ENCODE measurements at places on chromosomes 2 and 18.

DNA sequence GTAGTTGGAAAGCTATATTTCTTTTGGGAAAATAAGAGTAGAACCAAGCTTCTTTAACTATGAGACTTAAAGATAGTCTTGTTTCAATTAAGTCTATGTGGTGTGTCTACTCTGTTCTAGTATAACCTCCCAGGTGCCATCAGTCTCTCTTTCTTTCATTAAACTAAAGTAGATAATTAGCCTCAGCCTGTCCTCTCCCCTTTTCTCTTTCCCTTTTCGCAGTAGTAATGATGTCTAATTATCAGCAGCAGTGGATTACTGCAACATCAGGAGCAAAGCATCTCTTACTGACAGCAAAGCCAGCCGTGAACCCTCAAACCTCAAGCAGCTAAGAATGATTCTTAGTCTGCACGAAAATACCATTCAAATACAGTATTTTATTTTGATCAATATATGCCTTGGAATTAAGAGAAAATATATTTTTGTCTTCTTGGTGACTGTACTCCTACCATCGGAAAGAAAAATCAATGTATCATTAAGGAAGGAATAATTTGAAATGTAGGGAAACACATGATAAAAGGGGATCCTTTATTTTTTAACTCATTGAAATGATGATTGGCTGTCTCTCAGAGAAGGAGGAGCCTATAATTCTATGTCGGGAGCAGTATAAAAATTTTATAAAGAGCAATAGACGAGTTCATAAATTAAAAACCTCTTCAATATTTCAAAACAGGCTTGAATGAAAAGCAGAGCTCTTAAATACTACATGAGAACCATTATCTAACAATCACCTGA is 4.5 kb downstream of the NOL4 start:
- no peak for DNase-seq

GRCh38 chr18:77102259-77103040 is 30.1 kb downstream of the MBP start:
- DNase-seq = no peak

- DNase-seq = no peak
Measured at GRCh38 chr18:67367540-67367939, 149.0 kb downstream of the DSEL start.

DNA sequence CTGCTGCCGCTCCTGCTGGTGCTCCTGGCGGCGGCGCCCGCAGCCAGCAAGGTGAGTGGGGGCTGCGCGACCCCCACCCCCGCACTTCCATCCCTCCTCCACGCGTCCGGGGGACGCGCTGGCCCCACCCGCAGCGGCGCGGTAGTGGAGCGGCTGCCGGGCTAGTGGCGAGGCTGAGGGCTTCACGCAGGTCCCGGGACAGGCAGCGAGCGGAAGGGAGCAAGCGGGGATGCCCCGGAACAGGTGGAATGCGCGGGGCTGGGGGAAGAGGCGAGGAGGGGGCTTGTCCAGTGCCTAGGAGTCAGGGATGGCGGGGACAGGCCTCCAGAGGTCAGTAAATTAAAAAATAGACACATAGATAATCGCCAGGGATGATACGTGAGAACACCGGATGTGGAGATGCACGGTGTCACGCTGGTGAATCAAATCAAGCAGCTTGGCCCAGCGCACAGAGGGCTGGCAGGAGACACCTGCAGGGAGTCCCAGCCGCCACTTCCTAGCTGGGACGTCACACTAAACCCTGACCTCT is 403 bp downstream of the COL4A3 start:
- no peak for DNase-seq

GRCh38 chr2:15275346-15275745 is 285.8 kb downstream of the NBAS start:
- no peak for DNase-seq

- DNase-seq = no peak
Measured at GRCh38 chr18:40338284-40338683, 1616.8 kb upstream of the PIK3C3 start.

DNA sequence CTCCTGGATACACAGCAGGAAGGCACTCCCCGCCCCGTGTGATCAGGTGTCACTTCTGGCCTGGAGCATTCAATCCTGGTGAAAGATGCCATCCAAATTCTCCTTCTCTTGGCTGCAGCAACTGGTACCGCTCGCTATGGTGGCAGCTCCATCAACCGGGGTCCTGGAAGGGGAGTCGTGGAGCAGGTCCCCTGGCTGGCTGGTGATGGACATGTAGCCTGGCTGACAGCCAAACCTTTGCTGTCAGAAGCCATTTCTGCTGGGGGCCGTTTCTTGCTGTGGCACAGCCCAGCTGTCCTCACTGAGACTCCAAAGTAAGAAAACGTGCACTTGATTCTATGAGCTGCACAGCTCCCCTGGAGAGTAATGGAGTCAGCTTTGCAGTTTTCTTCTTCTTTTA is 7.1 kb upstream of the CYS1 start:
- no peak for DNase-seq

GRCh38 chr2:2831633-2832032 is 500.6 kb upstream of the MYT1L start:
- no peak for DNase-seq

- DNase-seq = no peak
Measured at GRCh38 chr2:238875471-238876231, 27.8 kb downstream of the TWIST2 start.

- DNase-seq = no peak
Measured at GRCh38 chr2:238434846-238435751, 8.4 kb downstream of the ASB1 start.

DNA sequence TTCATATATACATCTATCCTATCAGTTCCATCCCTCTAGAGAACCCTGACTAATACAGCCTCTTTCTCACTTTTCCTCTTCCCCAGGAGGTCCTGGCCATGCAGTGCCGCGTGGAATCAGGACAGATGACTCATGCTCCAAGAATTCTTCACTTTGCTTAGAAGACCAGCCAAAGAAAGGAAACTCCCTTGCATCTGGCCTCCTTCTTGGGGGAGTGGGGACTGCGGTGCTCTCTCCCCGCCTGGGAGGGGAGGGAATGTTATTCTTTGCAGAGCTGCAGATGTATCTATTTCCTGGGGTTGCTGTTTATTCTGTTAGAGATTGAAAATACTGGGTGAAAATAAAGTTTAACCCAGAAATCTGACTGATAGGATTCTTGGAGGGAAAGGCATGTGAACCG is 111.5 kb upstream of the SH3BP4 start:
- no peak for DNase-seq

GRCh38 chr2:8779795-8780671 is 57.4 kb downstream of the KIDINS220 start:
- no peak for DNase-seq

DNA sequence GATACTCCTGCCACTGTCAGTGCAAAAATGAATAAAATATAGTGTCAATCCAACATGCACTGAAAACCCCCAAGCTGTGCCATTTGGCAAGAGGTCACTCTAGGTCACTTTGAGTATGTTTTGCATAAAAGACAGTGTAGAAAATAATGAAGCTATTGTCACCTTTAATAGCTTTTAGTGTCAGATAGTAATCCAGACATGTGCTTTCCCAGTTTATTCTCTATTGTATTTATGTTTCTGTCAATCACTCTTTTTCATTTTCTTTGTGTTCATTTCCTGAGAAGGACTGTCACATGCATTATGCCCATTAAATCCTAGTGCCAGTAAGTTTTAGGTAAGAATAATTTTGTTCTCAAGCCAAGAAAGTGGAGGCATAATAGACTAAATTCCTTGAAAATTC is 1073.9 kb upstream of the CDH2 start:
- no peak for DNase-seq

GRCh38 chr2:193462411-193462810 is 1267.7 kb upstream of the TMEFF2 start:
- no peak for DNase-seq

GRCh38 chr2:241218131-241219029 is 29.9 kb downstream of the ANO7 start:
- peak; percentile 11 for DNase-seq

DNA sequence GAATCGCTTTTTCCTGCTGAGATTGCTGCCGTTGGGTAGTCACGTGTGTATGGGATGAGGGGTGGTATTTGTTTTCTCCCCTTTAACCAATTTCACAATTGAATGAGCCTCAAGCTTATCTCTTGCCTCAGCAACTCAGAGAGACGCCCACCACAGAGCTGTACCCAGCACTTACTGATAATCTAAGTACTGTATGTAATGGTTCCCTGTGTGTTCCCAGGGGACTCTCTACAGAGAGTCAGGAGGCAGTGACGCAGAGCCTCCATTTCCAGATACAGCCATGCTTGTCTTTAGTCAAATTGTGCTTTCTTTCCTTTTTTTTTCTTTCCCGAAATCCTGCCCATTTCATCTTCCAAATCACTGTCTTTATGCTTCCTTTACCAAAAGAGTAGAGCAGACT is 1102.1 kb upstream of the KLHL29 start:
- DNase-seq = no peak

DNA sequence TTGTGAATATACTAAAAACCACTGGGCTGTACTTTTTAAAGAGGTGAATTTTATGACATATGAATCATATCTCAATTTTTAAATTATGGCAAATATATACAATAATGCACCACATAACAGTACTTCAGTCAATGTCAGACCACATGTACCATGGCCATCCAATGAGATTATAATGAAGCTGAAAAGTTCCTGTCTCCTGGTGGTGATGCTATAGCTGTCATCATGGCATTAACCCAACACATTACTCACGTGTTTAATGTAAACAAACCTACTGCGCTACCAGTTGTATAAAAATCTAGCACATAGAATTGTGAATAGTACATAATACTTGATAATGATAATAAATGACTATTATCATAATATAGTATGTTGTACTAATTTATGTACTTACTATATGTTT is 77.6 kb upstream of the ID2 start:
- DNase-seq = no peak

- no peak for DNase-seq
Measured at GRCh38 chr2:10949835-10950234, 38.1 kb downstream of the KCNF1 start.

GRCh38 chr2:37733251-37733650 is 61.8 kb upstream of the CDC42EP3 start:
- DNase-seq = no peak

- no peak for DNase-seq
Measured at GRCh38 chr2:129769185-129769991, 210.1 kb upstream of the RAB6C start.

GRCh38 chr2:201638326-201638725 is 5.0 kb downstream of the TMEM237 start:
- no peak for DNase-seq

GRCh38 chr2:8456151-8457091 is 225.4 kb upstream of the ID2 start:
- DNase-seq = no peak

DNA sequence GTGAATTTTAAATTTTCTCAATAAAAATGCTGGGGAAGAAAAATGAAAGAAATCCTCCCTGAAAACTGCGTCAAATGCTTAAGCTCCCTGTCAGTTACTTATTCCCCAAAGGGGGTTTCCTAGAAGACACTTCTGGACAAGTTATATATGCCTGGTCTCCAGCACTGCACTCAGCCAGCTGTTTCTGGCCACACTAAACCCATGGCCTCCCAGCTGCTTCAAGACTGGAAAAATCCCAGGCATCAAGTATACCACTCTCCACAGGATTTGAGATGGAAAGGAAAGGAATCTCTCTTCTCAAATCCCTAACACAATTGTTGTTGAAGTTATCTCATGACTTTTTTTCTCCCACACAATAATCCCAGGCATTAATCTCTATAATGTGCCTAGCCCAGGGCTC is 245.7 kb downstream of the NBAS start:
- DNase-seq = no peak

DNA sequence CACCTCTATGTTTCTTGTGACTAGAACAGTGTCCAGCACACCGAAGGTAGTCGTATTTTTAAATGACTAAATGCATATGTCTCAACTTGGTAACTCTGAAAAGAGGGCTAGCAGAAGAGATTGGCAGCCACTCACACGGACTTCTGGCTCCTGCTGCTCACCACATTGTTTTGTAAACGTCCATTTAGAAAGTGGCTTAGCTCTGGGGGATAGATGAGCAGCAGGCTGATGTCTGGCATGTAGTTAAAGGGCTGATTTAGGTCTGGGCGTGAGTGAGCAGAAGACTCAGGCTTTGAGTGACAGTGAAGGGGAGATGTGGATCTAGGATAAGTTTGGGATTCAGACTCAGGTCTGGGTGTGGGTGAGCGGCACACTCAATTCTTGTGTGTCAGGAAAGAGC is 372.9 kb upstream of the HS6ST1 start:
- no peak for DNase-seq

GRCh38 chr2:77228391-77228790 is 293.8 kb downstream of the LRRTM4 start:
- DNase-seq = no peak

GRCh38 chr2:191688934-191689695 is 11.2 kb downstream of the NABP1 start:
- DNase-seq = no peak

DNA sequence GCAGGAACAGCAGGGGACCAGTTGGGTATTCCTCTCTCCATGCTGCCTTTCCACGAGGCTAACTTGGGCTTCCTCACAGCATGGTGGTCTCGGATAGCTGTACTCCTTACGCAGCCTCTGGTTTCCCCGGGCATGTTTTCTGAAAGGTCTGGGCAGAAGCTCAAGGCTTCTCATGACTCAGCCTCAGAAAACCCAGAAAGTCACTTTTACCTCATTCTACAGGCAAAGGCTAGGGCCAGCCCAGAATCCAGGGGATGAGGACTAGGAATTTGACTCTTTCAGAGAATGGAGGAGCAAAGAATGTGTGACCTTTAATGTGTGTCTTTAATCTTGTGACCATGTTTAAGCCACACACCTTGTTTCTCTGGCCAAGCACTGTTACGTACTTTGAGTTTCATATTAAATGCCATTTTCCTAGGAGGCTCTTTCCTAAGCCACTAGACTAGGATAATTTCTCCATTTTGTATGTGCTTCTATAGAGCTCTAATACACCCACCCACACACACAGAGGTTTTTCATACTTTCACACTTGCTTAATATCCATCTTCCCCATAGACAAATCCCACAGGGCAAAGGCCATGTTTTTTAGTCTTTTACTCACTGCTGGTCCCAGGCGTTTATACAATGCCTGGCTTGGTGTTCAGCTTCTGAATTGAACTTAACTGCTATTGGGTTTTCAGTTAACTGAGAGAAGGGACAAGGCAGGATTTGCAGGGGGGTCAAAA is 77.3 kb downstream of the LONRF2 start:
- DNase-seq = no peak
